Activated naive CD8-positive, alpha-beta T cell treated with anti-CD3 and anti-CD28 coated beads for 36 hours (primary cell): ENCODE measurements at places on chromosomes 4 and X.

DNA sequence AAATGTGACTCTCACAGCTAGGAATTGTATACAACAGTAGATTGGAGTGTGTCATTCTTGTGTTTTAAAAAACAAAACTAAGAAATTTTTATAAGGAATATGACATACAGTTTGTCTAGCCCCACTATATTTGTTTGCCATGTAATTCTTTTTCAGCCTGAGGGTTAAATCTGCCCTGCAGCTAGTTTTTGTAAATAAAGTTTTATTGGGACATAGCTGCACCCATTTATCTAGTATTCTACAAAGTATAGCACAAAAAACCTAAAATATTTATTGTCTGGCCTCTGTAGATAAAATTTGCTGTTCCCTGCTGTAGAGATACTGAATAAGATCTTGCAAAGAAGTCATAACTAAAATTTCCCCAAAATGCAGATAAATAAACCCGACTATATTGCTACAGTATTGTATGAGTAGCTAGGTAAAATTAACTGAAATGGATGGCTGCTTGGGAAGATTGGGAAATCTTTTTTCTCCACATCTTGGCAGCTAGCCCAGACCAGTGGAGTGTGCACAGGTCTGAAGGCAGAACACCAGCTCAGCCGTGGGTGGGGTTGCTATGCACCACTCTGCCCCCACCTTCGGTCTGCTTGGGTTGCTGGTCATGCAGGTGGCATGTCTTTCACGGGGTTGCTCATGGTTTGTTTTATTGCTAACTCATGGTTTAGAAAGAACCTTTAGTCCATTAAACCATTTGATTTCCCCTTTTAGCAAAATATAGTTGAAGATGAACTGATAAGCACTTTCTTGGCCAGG is 127.9 kb downstream of the KLHL8 start:
- peaks cover 22% of the 10 kb centered on the region for H3K4me1 ChIP-seq
- no peak overlapping the region for H3K4me3 ChIP-seq
- H3K27ac ChIP-seq = no peak overlapping the region
- H3K27me3 ChIP-seq = no peaks in the 10 kb centered on the region
- DNase-seq = no peak

- H3K27ac ChIP-seq = no peak overlapping the region
- H3K4me3 ChIP-seq = no peak overlapping the region
- no peaks in the 10 kb centered on the region for H3K27me3 ChIP-seq
- H3K4me1 ChIP-seq = no peaks in the 10 kb centered on the region
- no peak for DNase-seq
- H3K36me3 ChIP-seq = no peaks in the 10 kb centered on the region
These were observed 175.3 kb downstream of the DCTD start for GRCh38 chr4:182741914-182742313.

GRCh38 chrX:124125471-124125870 is 164.0 kb downstream of the STAG2 start:
- no peak overlapping the region for H3K27ac ChIP-seq
- no peaks in the 10 kb centered on the region for H3K4me1 ChIP-seq
- H3K27me3 ChIP-seq = no peaks in the 10 kb centered on the region
- no peak for DNase-seq

- H3K4me3 ChIP-seq = no peak overlapping the region
- H3K27ac ChIP-seq = no peak overlapping the region
- no peaks in the 10 kb centered on the region for H3K36me3 ChIP-seq
- no peak for DNase-seq
These were observed 261.8 kb downstream of the KCTD8 start for GRCh38 chr4:44186850-44187246.
